ENCODE measurements at places on chromosomes 12 and 14.

- peak; percentile 11 for DNase-seq
Observed at GRCh38 chr12:12349711-12350665, at the start of gene MANSC1. Gene MANSC1 (minus strand): TSS chr12:12350242. CDS start chr12:12343314, 6,928 bp downstream.

DNA sequence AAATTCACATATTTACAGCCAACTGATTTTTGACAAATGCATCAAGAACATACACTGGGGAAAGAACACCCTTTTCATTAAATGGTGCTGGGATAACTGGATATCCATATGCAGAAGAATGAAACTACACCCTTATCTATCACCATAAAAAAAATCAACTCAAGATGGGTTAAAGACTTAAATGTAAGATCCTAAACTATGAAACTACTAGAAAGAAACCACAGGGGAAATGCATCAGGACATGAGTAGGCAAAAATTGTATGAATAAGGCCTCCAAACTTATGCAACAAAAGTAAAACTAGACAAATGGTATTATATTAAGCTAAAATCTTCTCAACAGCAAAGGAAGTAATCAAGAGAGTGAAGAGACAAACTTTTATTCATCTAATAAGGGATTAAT lies 242.6 kb downstream of the CPNE8 start:
- DNase-seq: no peak

DNA sequence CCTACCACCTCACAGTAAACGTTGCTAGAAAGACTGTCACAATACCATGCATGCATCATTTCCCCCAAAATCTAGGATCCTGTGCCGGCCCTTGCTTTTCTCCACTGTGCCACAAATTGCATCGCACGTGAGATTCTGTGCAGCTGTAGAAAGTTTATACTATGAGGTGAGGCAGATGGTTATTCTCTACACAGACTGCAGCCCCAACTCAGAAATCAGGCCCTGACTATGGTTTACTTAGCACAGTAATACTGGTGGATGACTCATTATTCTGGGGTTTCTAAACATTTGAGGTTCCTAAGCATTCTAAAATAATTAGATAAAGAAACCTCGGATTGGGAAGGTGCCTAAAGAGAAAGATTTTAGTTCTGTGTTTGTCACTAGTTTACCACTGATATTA lies 163.8 kb upstream of the CCDC198 start:
- DNase-seq: peak; percentile 56

DNA sequence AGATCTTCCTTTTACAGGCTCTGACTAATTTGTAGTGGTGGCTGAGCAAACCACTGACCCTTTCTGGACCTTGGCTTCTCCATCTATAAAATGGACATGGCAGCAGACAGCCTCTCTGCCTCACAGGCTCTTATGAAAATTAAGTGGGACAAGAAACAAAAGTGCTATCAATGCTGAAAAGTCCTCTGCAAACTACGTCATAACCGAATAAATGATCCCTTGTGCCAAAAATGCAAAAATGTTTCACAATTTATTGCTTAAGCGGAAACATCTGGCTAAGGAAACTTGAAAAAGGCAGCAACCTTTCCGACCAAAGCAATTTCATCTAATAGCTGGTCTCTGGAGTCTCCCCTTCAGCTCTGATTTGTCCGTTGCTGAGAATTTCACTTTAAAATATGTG lies 108.5 kb upstream of the PLXNC1 start:
- no peak for DNase-seq

DNA sequence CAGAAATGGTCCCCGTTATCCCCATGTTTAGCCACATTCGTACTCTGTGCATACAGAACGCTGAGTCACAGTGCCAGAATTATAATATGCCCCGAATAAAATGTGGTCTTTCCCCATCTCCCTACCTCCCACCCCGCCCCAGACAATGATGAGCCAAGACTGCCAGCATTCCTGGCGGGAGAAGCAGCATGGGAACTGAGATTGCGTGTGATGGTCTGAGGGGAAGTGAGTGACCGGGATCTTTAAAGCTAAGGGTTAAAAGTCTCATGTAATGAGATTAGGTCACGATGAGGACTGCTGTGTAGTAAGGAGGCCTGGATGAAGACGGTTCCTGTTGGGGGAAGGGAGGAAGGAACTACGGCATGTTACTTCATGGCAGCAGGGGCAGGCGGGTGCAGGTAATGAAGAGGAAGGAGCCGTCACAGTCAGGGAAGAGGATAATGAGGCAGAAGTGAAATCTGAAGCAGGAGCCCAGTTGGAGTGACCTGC lies 243.3 kb upstream of the FKBP4 start:
- DNase-seq: no peak

- peak; percentile 61 for DNase-seq
Observed at GRCh38 chr14:92846162-92846897, 52.2 kb downstream of the GOLGA5 start.

DNA sequence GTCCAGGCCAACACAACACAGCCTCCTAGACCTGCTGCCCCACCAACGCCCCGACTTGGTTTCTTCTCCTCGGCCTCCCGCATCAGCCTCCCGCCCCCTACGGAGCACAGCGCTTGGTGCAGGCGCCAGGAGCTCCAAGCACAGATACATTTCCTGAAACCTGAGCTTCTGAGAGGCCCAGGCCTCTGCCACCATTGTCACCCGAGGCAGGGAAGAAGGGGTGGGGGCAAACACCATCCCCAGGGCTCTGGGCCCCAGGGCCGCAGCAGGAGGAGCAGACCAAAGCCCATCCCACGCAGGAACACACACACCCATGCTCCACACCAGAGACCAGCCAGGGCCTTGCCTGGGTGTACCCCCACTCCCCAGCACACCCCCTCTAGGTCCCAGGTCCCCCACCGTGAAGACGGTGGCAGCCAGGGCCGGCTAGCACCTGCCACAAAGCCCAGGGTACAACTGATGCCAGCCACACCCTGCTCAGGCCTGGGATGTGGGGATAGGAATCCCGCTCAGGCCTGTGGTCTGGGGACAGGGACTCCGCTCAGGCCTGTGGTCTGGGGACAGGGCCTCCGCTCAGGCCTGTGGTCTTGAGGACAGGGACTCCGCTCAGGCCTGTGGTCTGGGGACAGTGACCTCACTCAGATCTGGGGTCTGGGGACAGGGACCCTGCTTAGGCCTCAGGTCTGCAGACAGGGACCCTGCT lies 5.4 kb downstream of the JAG2 start:
- no peak for DNase-seq

DNA sequence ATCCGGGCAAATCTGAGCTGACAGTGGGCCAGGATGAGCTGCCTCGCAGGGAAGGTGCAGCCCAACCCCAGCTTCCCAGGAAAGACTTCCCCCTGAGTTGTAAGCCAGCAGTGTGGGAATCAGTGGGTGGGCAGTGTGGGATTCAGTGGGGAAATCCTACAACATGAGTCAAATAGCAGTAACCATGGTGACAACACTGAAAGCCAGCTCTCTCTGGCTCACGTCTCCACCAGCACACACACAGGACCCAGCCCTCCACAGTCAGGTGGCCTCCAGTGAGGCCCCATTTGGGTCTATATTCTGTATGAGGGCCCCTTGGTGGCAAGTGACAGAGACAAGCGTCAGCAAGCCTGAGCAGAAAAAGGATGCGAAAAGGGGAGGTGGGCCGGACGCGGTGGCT lies 6.0 kb upstream of the LGALS3 start:
- DNase-seq: peak; percentile 89

GRCh38 chr14:72057701-72058285 lies 125.6 kb downstream of the RGS6 start:
- DNase-seq: no peak

DNA sequence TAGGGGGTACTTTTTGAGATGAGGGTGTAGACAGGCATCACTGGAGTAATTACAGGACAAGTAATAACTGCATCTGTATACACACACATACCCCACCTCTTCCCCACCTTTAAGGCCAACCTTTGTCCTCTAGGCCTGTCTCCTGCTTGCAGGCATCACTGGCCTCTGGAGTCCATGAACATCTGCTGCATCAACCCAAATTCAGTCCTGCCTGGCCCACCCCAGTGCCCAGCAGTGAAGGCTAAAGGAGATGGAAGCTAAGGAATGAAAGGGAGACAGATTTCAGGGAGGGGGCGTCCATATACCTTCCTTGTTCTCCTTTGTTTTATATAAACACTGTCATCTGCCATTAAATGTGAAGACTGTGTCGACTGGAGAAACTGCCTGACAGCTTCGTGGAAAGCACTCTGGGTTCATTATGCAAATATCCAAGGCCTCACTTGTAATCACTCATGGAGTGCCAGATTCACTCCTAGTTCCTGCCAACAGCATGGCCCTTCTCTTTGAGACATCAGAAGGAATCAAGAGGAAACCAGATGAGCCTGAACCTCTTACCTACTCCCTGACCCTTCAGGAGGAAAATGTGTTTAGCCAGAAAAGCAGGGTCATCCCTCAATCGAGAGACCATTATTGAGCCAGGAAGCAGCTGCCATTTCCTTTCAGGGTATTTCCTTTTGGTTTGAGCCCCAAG lies 64.4 kb downstream of the SERPINA3 start:
- DNase-seq: no peak

- DNase-seq: peak; percentile 85
Observed at GRCh38 chr12:54207539-54208294, 18.9 kb upstream of the SMUG1 start.

GRCh38 chr12:2432856-2433255 lies 361.9 kb upstream of the FKBP4 start:
- DNase-seq: no peak

DNA sequence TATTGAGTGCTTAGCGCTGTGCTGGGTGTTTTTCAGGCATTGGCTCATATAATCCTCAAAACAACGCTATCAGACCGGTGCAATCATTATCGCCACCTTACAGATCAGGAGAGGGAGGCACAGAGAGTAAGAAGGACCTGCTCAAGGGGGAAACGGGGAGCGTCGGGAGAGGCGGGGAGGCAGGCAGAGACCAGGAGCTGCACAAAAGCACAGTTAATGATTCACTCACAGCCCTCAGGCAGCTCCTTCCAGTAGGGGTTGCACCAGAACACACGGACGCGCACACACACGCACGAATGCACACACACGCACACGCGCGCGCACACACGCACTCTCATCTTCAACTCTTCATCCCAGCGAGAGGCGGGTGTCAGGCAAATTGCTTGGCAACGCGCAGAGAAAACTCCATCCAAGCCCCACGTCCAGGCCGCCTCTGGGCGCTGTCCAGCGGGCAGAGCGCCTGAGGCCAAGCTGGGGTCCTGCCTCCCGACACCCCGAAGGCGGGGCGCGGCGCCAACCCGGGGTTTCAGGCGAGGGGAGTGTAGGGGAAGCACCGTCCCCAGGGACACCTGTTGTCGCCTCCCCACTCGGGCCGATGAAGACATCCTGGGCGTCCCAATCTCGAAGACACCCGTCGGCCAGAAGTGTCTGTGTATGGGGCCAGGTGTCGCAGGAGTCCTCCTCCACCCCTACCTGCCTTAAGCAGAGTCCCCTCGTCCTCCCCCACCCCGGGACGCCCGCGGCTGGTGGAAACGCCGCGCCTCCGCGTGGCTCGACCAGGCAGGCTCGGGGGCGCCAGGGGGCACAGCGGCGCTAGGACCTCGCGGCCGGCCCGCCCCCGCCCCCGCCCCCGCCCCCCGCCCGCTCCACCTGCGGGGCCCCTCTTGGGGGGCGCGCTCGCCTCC lies 35.5 kb upstream of the STON2 start:
- DNase-seq: peak; percentile 62

DNA sequence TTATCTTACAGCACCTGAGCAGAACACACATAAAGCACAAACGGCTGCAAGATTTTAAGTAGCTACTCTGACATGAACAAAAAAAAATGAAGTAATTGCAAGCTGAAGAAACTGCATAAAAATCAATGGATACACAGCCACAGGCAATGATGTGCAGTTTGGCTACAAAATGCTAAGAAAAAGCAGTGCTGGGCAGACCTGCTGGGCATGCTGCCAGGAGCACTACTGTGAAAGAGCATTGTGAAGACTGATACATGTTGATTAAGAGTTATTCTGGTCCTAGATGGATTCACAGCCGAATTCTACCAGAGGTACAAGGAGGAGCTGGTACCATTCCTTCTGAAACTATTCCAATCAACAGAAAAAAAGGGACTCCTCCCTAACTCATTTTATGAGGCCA lies 20.1 kb upstream of the RTN1 start:
- DNase-seq: no peak

DNA sequence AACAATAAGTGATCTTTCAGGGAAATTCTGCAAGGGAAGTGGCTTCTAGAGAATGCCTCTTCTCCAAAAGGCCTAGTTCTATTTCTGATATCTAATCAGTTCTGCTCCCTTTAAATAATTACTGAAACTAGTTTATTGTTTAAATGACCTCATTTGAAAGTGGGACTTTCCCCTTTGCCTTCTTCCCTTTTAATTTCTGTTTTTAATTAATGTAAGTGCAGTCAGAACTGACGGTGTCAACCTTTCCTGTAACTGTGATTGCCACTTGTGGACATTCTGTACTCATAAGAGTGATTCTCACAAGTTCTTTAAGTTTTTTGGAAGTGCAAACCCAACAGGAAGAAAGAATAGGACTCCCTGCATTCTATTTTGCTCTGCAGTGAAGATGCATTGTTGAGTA lies 265.3 kb upstream of the PLEKHG7 start:
- DNase-seq: no peak

DNA sequence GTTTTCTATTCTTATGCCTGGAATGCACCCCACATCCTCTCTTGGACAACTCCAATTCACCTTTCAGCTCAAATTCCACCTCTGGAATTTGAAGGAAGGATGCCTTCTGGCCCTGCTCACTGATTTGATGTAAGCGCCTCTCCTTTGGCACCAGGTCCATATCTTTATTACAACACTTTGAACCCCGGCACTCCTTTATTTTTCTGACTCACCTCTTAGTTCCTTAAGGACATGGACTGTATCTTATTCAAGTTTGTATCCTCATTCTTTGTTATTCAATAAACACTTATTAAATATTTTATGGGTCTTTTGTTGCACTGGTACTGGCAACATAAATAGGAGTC lies 3.1 kb downstream of the GALC start:
- no peak for DNase-seq

DNA sequence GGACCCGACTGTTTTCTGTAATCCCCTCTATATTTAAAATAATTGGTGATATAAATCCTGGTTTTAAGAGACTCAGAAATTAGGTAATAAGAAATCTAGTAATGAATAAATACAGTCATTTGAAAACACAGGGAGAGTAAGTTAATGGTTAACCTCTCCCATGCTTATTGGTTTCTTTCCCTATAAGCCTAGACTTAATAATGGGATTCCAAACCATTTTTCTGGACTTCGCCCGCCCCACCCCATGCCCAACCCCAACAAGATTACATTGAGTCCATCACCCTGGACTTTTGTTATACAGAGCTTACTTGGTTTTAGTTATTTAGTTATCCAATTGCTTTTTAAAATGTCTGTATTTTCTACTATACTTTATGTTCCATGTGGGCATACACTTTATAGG lies 98.7 kb downstream of the WIF1 start:
- no peak for DNase-seq

DNA sequence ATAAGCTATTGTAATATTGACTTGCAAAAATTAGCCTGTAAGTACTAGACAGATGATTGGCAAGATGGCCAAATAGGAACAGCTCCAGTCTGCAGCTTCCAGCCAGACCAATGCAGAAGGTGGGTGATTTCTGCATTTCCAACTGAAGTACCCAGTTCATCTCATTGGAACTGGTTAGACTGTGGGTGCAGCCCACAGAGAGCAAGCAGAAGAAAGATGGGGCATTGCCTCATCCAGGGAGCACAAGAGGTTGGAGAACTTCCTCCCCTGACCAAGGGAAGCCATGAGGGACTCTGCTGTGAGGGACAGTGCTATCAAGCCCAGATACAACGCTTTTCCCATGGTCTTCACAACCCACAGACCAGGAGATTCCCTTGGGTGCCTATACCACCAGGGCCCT lies 16.0 kb upstream of the SPATA7 start:
- DNase-seq: no peak
